ENCODE measurements at places on chromosomes 2 and 18.

GRCh38 chr2:60550178-60550983 lies 3.1 kb downstream of the BCL11A start:
- DNase-seq = peak; percentile 32

GRCh38 chr2:112889976-112890375 lies 21.0 kb upstream of the IL37 start:
- DNase-seq = no peak

DNA sequence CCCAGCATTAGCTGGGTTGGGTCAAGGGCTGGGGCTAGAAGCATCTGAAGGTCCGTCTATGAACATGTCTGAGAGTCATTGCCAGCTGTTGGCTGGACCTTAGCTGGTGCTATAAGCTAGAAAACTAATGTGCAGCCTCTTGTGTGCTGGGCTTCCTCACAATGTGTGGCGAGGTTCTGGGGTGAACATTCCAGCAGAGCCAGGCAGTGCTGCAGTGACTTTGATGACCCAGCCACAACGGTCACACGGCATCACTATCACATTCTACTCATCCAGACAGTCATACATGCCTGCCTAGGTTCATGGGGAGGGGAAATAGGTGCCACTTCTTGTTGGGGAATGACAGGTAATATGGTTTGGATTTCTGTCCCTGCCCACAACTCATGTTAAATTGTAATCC lies 260.5 kb downstream of the CYP26B1 start:
- no peak for DNase-seq

GRCh38 chr2:70979180-70979488 lies 704 bp downstream of the ANKRD53 start:
- no peak for DNase-seq

DNA sequence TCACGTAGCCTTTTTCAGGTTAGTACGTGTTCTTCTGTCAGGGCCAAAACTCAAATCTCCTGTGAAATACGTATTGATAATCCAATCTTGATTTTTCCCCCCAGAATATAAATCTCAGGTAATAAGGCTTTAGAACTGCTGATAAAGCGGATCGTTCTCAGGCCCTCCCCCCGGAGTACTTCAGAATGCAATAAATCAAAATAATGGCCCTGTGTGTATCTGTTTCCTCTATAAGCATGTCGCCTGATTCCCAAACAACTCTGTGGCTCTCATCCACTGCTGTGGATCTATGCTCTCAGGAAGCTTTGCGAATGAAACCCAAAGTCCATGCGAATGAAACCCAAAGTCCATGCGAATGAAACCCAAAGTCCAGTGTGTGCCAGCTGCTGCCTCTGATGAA lies 49.4 kb downstream of the IMPA2 start:
- no peak for DNase-seq

DNA sequence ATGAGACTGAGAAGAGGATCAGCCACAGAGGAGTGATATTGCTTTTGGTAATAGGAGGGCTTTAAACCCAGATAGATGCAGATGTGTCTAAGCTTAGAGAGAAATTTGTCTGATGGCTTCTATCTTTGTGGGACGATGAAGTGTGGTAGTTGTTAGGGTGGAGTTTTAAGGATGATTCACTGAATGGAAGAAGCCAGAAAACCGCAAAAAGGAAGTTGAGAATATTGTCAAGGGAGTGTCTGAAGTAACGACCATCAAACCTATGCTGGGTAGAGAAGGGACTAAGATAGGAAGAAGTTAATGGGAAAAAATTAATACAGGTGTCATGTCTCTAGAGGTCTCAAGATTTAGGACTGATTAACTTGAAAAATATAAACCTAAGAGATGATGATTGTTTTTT lies 195.6 kb upstream of the MC4R start:
- no peak for DNase-seq

GRCh38 chr2:128372621-128373341 lies 54.1 kb upstream of the HS6ST1 start:
- no peak for DNase-seq

- no peak for DNase-seq
These were observed 68.9 kb upstream of the DNER start for GRCh38 chr2:229783108-229783721.

DNA sequence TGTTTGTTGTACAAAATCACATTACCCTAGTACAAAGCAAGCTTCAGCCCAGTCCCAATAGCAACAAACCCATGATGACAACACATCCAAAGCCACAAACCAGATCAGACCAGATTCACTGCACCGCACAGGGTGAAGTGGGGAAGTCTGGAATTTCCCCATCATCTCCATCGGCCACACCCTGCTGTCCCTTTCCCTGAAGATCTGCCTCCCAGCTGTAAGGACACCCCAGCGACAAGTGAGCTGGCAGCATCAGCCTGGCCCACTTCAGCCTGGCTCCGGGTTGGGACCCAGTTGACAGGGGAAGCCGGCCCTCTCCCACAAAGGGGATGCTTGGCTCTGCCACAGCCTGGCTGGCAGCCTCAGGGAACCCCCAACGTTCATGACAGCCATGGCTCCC lies 207.6 kb downstream of the MGAT5 start:
- no peak for DNase-seq

DNA sequence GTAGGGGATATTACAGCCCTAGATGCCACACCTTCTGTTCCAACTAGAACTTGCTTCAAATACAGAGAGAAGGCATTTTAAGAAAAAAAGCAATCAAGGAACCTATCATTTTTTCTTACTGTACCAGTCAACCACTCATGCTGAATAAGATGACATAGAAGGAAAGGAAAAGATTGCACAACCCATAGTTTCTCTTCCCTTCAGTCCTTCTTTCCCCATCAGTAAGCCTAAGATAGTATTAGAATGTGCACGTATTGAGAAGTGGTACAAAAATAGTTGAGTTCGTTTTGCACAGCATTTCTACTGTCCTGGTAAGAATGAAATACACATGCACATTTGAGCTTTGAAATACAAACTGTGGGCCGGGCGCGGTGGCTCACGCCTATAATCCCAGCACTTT lies 27.0 kb upstream of the HK2 start:
- DNase-seq = no peak

- no peak for DNase-seq
These were observed 360.9 kb downstream of the PLCL1 start for GRCh38 chr2:198165289-198165688.

GRCh38 chr2:99900556-99900955 lies 241.8 kb downstream of the AFF3 start:
- DNase-seq = no peak

DNA sequence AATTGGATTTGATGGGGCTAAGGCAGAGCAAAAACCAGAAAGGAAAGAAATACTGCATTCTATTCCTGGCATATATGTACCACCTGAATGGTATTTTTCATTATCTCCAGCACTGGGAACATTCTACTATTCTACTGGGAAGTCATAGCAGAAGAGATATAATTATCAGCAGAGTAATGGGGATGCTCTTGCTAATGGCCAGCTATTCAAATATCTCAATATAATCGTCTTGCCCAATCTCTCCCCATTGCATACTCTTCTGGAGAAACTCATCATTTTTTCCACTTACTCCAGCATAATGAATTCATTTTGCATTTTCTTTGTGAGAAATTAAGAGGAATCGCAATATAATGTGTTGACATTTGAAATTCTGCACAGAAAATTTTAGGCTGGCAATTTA lies 1794.7 kb upstream of the PIK3C3 start:
- DNase-seq = no peak

DNA sequence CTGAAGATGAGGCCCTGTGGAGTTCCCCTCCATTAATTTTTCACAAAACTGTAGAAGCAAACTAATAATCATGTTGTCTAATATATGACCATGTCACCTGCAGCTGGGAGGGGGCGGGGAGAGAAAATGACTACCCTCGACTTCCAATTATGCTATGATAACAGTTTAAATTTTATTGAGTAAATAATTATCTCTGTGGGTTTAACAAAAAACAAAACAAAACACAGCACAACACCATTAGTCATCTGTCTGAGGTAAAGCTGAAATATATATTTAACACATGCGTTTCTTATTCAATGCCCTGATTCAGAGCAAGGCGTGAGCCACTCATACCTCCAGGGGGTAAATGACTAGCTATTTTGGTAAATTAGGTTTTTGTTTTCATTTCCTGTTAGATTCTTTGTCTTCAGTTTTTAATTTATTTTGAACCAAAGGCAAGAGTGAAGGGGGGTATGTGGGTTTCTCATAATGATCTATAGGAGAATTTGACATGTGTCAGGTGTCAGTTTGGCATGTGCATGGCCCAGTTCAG lies 77.4 kb upstream of the ZCCHC2 start:
- DNase-seq = no peak

- DNase-seq = no peak
These were observed 136.4 kb downstream of the SCG2 start for GRCh38 chr2:223465793-223466192.

- no peak for DNase-seq
These were observed 226.7 kb upstream of the ZSWIM2 start for GRCh38 chr2:187075671-187076070.

- no peak for DNase-seq
These were observed at the start of gene NEURL3 for GRCh38 chr2:96505231-96505889. Gene NEURL3 (minus strand): TSS chr2:96505357. CDS start chr2:96505286, 71 bp downstream.

- no peak for DNase-seq
These were observed 42.3 kb upstream of the HDAC4 start for GRCh38 chr2:239443102-239443620.

- DNase-seq = no peak
These were observed 9.3 kb upstream of the THADA start for GRCh38 chr2:43605079-43605655.

GRCh38 chr2:234864506-234864905 lies 87.3 kb upstream of the SH3BP4 start:
- DNase-seq = no peak

- no peak for DNase-seq
These were observed 1067.4 kb downstream of the LRP1B start for GRCh38 chr2:141063406-141063805.

DNA sequence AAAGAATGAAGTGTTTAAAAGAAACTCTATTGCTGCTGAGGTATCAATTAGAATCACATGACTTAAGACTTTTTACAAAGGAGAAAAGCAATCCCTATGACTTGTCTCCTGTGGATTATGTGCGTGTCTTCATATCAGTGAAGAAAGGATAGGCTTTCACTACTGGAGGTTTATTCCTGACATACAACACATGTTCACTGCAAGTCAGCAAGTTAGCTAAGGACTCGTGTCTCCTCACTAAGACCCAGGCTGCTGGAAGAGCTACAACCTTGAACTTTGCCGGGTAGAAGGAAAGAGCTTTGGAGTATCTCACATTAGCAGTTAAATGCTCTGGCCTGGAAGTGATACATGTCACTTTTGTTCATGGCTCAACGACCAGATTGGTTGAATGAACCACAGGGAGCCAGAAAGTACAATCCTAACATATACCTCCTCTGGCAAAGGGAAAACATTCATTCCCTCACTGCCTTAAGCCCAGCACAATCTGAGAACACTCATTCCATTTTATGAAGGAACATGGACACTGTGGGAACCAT lies 215.3 kb downstream of the RNF152 start:
- no peak for DNase-seq

- no peak for DNase-seq
These were observed 71.5 kb downstream of the SNTG2 start for GRCh38 chr2:1022178-1022577.

GRCh38 chr2:101012706-101013181 lies 10.7 kb downstream of the RPL31 start:
- DNase-seq = no peak

- no peak for DNase-seq
These were observed 296.8 kb downstream of the STK39 start for GRCh38 chr2:167950571-167950970.

DNA sequence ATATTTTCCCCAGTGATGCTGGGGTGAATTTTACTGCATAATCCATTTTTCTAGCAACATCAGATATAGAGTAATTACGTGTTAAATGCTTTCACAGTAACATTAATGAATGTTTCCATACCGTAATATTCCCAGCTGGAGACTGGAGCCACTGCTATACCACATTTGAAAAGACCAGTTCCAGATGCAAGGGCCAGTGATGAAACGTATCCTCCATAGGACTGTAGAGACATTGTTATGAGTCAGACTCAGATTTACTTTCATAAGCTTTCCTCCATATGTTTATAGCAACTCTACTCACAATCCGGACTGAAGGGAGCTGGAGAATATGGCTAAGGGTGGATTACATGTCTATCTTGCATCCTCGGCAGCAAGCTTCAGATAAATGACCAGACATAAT lies 22.7 kb upstream of the GCG start:
- DNase-seq = no peak

GRCh38 chr2:120658042-120658769 lies 77.5 kb upstream of the GLI2 start:
- DNase-seq = no peak

GRCh38 chr2:131156452-131157149 lies 51.5 kb downstream of the PLEKHB2 start:
- no peak for DNase-seq

DNA sequence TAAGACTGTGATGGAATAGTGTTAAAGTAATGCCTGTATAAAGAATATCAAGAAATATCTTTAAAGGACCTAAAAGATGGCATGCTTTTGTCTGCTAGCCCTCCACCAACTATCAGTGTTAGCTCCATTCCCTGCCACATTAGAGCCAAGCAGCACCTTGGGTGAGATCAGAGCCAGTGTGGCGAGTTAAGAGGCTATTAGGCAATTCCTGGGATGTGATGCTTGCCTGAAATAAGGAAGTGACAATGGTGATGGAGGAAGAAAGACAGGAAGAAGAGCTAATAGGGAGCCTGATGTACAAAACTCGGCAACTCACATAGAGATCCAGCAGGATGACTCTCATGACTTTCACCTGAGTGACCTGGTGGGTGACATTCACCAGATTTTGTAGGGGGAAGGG lies 143.5 kb downstream of the ZEB2 start:
- DNase-seq = no peak

DNA sequence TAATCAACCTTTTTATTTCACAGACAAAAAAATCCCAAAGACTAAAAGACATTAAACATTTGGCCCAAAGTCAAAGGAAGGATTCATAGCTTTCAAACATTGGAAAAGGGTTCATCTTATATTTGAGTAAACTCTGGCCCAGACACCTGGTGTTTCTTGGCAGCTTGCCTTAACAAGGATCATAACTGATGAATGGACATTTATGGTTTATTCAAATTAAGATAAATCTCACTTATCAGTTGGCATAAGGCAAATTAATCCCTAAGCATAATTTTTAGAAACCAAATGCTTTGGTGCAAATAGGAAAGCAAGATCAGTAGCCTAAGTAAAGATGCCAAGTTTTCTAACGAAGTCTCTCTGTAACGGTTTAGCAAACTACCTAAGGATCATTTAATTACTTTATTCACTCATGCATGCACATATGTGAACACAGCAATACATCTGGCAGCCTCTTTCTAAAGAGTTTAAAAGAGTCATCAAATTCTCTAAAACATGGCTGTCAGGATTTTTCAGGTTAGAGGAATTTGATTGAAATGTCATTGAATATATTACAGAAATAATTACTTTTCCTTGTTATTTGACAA lies 323.4 kb upstream of the RBMS1 start:
- DNase-seq = no peak

GRCh38 chr2:154381931-154382794 lies 316.3 kb upstream of the KCNJ3 start:
- DNase-seq = no peak

DNA sequence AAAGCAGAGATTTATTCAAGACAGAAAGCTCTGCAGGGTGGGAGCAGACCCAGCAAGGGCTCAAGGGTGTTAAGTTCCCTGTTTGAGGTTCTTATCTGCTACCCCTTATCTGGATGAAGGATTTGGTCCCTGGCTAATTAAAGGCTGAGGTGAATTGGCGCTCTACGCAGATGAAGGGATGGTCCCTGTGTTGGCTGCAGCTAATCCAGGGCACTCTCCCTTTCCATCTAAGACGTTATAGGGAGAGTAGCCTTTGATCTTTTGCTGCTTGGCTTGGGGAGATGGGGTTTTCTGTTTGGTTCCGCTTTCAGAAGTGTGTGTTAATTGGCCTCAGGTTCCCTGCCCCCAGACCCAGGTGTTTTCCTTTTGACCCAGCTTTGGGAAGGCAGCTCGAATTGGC lies 17.0 kb downstream of the FAM228A start:
- no peak for DNase-seq
